H9 (cell line): ENCODE measurements at places on chromosomes 4 and X. TPM values are rescaled to one million over a fixed set of nuclear protein-coding genes. Genes with fewer than 3 reads are reported as not detected.

The CCKAR gene
- not detected in 2 replicates for total RNA-seq

The USP9X gene
- 268 and 284 TPM in 2 replicates for total RNA-seq

The BMP3 gene
- not detected in 2 replicates for total RNA-seq

The MRFAP1L1 gene
- total RNA-seq, result 57.7 and 60.3 TPM in 2 replicates

The TRO gene
- total RNA-seq, result 47.6 and 51.0 TPM in 2 replicates

DNA sequence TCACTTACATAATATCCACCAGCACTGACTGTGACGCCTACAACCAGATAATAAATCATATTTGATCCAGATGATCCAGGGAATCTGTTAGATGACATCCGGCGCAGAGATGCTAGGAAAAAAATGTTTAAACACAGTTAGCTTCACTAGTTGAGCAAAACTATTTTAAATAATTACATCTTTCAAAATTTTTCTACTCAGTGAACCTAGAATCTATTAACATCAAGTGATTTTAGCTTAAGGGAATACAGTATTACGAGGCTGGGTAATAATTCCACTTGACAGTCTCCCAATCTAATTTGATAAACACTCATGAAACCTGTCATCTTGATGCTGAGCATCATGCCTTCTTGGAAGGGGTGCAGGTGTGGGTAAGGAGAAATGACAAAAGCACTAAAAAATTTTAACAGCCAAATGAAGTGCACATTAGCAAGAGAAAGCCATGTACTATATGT lies 4.7 kb downstream of the MGARP start:
- H3K4me3 ChIP-seq, result no peak overlapping the region
- H3K27ac ChIP-seq, result no peak overlapping the region
- DNase-seq, result no peak
- peaks cover 9% of the 10 kb centered on the region; the same call in 1 of the 2 replicates for H3K27me3 ChIP-seq

DNA sequence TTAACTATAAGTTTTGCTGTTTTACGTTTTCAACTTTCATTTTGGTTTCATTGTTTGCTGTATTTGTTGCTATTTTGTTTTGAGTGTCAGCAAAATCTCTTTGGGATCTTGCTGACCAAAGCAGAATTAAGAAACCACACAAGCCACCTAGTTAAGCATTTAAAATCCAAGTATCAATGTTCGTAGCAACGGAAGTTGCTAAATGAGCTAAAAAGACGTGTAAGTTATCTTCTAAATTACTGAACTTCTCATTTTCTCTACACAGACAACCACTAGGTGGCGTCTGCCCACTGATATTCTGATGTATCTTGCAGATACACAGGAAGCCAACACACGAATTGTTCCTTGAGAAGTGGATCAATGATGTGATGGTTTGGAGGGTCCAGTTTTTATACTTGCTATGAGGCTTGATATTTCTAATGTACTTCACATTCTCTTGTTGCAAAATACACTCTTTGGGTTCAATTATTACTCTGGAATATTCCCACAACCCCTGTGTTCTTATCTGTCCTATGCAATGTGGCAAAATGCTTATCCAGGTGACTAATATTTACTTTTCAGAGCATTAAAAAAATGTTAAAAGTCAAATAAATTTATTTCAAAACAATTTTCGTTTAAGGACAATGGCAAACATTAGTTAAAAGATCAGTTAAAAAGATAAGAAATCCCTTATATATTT lies 250.5 kb downstream of the TECRL start:
- no peaks in the 10 kb centered on the region for H3K36me3 ChIP-seq
- DNase-seq, result peak; percentile 53
- H3K27me3 ChIP-seq, result no peaks in the 10 kb centered on the region
- H3K4me3 ChIP-seq, result no peak overlapping the region
- no peak overlapping the region for H3K27ac ChIP-seq

DNA sequence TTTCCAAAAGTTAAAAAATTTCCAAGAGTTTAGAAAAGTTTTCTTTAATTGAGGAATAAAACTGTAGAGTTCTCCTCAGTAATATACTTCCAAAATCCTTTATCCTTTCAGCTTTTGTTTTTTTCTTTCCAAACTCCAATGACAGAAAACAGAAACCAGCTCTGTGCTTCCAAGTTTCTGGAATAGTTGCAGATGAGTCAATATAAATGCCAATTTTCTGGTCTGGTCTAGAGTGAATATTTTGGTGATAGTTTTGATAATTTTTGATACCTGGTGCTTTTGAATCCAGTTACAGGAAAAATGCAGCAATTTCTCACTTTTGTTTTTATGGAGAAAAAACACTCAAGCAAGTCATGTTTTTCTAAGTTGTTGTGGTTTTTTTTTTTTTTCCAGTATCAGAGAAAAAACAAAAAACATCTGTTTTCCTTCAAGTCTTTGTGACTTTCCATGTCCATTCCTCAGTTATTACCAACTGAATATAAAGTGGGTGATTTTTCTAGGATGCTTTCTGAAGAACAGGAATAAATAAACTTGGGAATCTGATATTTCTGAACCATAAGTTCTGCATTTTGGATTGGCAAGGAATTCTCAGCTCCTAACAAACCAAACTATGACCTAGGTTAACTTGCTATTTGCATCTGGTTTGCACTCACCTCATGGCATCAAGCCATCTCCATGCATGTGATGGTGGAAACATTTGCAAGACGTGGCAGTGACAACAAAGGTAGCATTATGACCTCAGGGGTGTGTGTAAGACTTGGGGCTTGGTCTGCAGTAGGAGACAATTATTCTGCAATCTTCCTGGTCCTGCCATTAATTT lies 139.1 kb downstream of the VEGFC start:
- DNase-seq, result no peak
- no peaks in the 10 kb centered on the region for H3K36me3 ChIP-seq
- no peak overlapping the region for H3K27ac ChIP-seq
- H3K27me3 ChIP-seq, result no peaks in the 10 kb centered on the region
- no peaks in the 10 kb centered on the region for H3K4me1 ChIP-seq

- H3K4me1 ChIP-seq, result no peaks in the 10 kb centered on the region
- H3K27me3 ChIP-seq, result no peaks in the 10 kb centered on the region
- H3K4me3 ChIP-seq, result no peak overlapping the region
- DNase-seq, result no peak
- H3K27ac ChIP-seq, result no peak overlapping the region
- H3K36me3 ChIP-seq, result peaks cover 30% of the 10 kb centered on the region
Measured at GRCh38 chr4:88275949-88276515, 8.3 kb downstream of the PPM1K start.

GRCh38 chrX:130772776-130773143 lies 130.2 kb downstream of the ENOX2 start:
- no peaks in the 10 kb centered on the region for H3K36me3 ChIP-seq
- H3K4me3 ChIP-seq, result no peak overlapping the region
- no peak overlapping the region for H3K27ac ChIP-seq
- H3K4me1 ChIP-seq, result no peaks in the 10 kb centered on the region

DNA sequence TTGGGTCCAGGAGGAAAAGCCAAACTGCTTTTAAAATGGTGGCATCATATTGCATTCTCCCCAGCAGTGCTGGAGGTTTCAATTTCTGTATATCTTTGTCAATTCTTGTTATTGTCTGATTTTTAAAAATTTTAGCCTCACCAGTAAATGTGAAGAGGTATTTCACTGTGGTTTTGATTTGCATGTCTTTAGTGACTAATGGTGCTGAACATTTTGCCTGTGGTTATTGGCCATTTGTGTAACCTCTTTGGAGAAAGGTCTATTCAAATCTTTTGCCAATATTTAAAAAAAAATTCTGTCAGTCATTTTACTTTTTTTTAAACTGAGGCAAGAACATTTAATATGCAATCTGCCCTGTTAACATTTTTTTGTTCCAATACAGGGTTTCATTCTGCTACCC lies 322.1 kb downstream of the TLL1 start:
- H3K36me3 ChIP-seq, result peaks cover 2% of the 10 kb centered on the region; the same call in 1 of the 3 replicates
- H3K4me1 ChIP-seq, result no peaks in the 10 kb centered on the region; the same call in 1 of the 2 replicates
- no peak overlapping the region for H3K27ac ChIP-seq
- H3K27me3 ChIP-seq, result no peaks in the 10 kb centered on the region

DNA sequence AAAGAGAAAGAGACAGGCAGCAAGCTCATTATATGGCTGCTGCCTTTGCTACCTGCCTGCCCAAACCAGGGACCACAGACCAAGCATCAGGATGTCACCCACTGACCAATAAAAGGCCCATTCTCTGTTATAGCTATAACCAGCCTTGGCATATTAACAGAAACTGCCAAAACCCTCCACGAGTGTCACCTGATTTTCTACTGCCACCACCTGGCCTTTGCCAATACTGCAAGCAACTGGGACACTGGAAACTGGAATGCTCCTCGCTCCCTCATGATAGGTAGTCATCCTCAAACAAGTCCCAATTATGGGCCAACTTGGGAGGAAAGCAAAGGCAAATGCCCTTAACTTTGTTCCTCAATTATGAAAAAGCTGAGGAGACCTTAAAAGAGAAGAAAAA lies 76.0 kb downstream of the SPIN4 start:
- no peaks in the 10 kb centered on the region for H3K4me1 ChIP-seq
- H3K27me3 ChIP-seq, result no peaks in the 10 kb centered on the region
- peaks cover 2% of the 10 kb centered on the region for H3K36me3 ChIP-seq
- H3K4me3 ChIP-seq, result no peak overlapping the region
- peak; percentile 35 for DNase-seq

DNA sequence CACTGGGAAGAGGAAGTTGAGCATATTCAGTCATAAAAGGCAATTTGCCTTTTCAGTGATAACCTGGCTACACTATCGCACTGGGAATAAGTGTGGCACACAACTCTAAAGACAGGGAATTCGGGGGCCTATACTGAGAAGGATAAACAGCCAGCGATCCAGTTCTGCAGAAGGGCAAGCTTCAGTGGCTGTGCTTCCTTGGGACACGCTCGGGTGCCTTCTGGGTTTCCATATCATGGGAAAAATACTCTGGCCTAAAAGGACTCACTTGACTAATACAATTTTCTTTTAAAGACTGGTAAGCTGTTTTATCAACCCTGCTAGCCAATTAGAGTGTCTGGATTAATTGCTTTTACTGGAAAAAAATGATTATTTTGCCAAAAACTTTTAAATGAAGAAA lies 58.5 kb downstream of the TENM3 start:
- DNase-seq, result no peak
- H3K4me3 ChIP-seq, result no peak overlapping the region
- H3K36me3 ChIP-seq, result no peaks in the 10 kb centered on the region
- no peaks in the 10 kb centered on the region for H3K27me3 ChIP-seq

- no peaks in the 10 kb centered on the region for H3K4me1 ChIP-seq
- no peak overlapping the region for H3K4me3 ChIP-seq
- H3K36me3 ChIP-seq, result no peaks in the 10 kb centered on the region; the same call in 1 of the 2 replicates
- no peaks in the 10 kb centered on the region for H3K27me3 ChIP-seq
Measured at GRCh38 chrX:105190252-105190853, 30.1 kb downstream of the TEX13A start.

DNA sequence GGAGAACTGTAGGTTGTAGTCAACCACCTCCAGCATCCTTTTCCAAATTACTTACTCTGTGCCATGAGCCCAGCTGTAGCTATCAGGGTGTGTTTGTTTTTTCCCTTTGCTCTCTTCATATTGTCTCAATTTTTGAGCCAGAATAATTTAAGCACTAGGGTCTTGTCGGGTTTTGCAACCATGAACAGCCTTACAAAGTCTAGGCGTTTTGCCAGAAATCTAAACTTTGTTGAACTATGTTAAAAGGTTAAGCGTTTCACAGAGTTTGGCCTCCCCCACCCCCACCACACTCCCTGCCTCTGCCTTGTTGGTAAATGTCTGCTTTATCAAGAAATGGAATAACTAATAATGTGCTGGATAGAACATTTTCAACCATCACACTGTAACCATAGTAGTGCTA lies 190.6 kb upstream of the TTC29 start:
- H3K4me3 ChIP-seq, result no peak overlapping the region
- no peaks in the 10 kb centered on the region for H3K4me1 ChIP-seq
- no peak for DNase-seq
- no peaks in the 10 kb centered on the region for H3K36me3 ChIP-seq
- no peak overlapping the region for H3K27ac ChIP-seq
